Esophagus muscularis mucosa (tissue), 4 donors: ENCODE measurements at places on chromosomes 7 and 10.
A peak's percentile ranks its signal among the peaks of the same experiment; 100 is the strongest.

GRCh38 chr7:155647302-155647701, 2.8 kb downstream of the RBM33 start:
- no peaks in the 10 kb centered on the region for H3K27me3 ChIP-seq
- peaks cover 5% of the 10 kb centered on the region for H3K36me3 ChIP-seq
- no peak for DNase-seq
- H3K27ac ChIP-seq: no peak overlapping the region
- H3K4me3 ChIP-seq: no peak overlapping the region
- H3K4me1 ChIP-seq: peaks cover 33% of the 10 kb centered on the region

DNA sequence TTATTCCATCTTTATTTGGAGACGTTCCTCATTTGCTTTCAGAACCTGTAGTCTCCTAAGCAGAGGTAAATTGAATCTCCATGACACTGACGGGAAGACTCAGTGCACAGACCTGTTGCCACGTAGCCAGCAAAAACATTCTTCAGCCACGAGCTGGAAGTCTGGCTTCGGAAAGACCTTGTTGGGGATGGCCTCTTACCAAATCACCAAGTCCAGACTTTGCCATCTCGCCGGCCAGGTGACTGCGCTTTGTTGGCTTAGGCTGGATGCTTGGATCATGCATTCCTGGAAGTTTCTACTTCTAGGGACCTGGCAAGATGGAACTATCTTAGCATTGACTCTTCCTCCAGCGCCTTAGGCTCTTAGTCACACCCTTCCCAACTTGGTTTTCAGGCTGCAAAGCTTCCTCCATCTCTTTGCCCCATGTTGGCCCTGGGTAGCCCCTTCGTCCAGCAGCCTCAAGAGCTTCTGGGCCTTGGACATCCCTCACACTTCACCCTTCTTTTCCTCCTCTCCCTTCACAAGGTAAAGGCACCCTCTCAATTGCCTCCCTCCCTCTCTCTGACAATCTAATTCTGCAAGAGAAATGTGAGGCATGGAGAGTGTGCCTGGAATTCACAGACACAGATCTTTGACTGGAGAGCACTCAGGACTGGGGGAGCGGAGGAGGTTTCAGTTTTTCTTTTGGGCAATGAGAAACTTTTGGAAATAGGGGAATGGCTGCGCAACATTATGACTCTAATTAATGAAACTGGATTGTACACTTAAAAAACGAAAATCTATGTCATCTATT, 451.9 kb upstream of the MKI67 start:
- H3K27me3 ChIP-seq: no peaks in the 10 kb centered on the region
- H3K4me1 ChIP-seq: no peaks in the 10 kb centered on the region
- peak; percentile 72 for DNase-seq
- no peak overlapping the region for H3K27ac ChIP-seq
- H3K4me3 ChIP-seq: no peak overlapping the region
- no peaks in the 10 kb centered on the region for H3K36me3 ChIP-seq

- peak overlapping the region; percentile 19 for H3K27ac ChIP-seq
- no peaks in the 10 kb centered on the region for H3K27me3 ChIP-seq
- DNase-seq: no peak
- no peak overlapping the region for H3K4me3 ChIP-seq
- H3K36me3 ChIP-seq: no peaks in the 10 kb centered on the region
Measured at GRCh38 chr10:98920807-98921206, 314.8 kb downstream of the HPSE2 start.

- H3K36me3 ChIP-seq: peaks cover 4% of the 10 kb centered on the region
- no peaks in the 10 kb centered on the region for H3K27me3 ChIP-seq
- H3K27ac ChIP-seq: peak overlapping the region; percentile 74
- H3K4me3 ChIP-seq: peak overlapping the region; percentile 43
Measured at GRCh38 chr10:31808258-31809218, 120.1 kb downstream of the ARHGAP12 start.

GRCh38 chr7:23449941-23450340, 20.4 kb downstream of the IGF2BP3 start:
- no peak overlapping the region for H3K27ac ChIP-seq
- no peak overlapping the region for H3K4me3 ChIP-seq
- no peaks in the 10 kb centered on the region for H3K27me3 ChIP-seq
- DNase-seq: no peak

DNA sequence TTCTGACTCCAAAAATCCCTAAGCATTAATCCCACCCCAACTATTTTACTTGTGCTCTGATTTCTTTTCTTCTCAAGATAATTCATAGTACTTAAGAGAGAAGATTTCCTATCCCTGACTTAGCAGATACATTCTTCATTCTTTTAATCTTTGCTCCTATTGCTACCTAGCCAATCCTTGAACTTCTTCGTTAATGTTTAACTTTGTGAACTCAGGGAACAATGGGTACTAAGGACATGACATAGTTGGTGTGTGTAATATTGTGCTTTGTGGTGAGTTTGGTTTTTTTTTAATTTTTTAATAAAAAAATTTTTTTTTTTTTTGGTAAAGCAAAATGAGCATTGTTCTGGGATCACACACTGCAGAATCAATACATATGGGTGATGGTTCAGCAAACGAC, 166.2 kb downstream of the CHCHD3 start:
- no peaks in the 10 kb centered on the region for H3K4me1 ChIP-seq
- DNase-seq: no peak

DNA sequence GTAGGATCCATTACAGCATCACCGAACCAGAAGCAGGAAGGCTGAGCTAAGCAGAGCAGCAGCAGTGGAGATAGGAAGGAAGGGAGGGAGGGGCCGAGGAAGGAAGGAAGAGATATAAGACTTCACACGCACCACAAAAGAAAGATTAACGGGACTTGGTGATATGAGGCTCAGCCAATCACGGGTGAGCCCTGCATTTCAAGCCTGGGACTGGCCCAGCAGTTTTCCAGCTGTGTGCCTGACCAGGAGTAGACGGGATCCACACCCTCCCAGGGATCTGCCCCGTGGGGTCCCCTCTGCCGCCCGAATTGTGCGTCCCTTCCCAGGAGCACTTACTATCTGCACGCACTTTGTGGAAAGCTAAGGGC, 16.2 kb downstream of the ATG9B start:
- H3K27me3 ChIP-seq: no peaks in the 10 kb centered on the region
- no peaks in the 10 kb centered on the region for H3K36me3 ChIP-seq
- no peak overlapping the region for H3K27ac ChIP-seq
- peak overlapping the region; percentile 27 for H3K4me3 ChIP-seq
- no peak for DNase-seq

GRCh38 chr10:117568334-117568733, 25.8 kb downstream of the EMX2 start:
- no peak for DNase-seq
- H3K4me3 ChIP-seq: no peak overlapping the region
- H3K36me3 ChIP-seq: no peaks in the 10 kb centered on the region
- H3K27ac ChIP-seq: no peak overlapping the region

DNA sequence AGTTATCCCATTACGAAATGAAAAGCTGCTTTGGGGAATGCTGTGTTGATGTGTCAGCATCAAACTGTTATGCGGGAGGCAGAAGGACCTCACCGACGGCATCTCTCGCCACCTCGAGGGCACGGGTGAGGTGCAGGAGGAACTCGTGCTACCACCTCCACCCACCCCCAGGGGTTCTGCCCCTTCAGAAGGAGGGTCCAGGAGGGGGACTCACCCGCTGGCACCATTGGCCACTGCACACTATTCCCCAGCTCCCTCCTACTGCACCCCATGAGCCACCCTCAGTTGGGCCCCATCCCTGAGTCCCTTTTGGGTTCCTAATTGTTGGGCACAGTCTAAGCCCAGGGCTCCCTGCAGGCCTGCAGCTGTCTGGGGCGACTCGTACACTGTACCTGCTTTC, 236.6 kb downstream of the PTPRN2 start:
- no peaks in the 10 kb centered on the region for H3K36me3 ChIP-seq
- DNase-seq: no peak
- no peaks in the 10 kb centered on the region for H3K4me1 ChIP-seq
- H3K4me3 ChIP-seq: no peak overlapping the region

DNA sequence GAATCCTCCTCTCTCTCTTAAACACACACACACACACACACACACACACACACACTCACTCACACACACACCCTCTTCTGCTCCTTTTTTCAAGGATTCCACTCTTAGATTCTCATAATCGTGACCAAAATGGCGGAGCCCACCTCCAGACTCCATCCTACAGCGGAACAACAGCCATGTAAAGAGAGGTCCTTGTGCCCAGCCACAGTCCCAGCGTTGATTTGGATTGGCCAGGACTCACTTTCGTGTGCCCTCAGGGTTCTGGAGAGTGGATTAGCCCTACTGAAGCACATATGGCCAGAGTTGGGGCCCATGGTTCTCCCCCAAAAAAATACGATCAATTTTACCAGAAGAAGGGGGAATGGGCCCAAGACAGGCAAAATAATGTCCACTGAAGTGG, 90.2 kb upstream of the SMNDC1 start:
- no peaks in the 10 kb centered on the region for H3K36me3 ChIP-seq
- no peak for DNase-seq
- H3K27ac ChIP-seq: no peak overlapping the region
- H3K4me3 ChIP-seq: no peak overlapping the region
- H3K4me1 ChIP-seq: peaks cover 14% of the 10 kb centered on the region

- H3K4me3 ChIP-seq: no peak overlapping the region
- H3K27me3 ChIP-seq: no peaks in the 10 kb centered on the region
Measured at GRCh38 chr7:123538189-123538714, 3.9 kb upstream of the IQUB start.

- no peaks in the 10 kb centered on the region for H3K27me3 ChIP-seq
- no peaks in the 10 kb centered on the region for H3K4me1 ChIP-seq
- H3K36me3 ChIP-seq: no peaks in the 10 kb centered on the region
- no peak overlapping the region for H3K27ac ChIP-seq
- DNase-seq: no peak
Measured at GRCh38 chr7:12826079-12826478, 138.6 kb downstream of the ARL4A start.

GRCh38 chr7:40990841-40991240, 712.0 kb downstream of the INHBA start:
- no peak overlapping the region for H3K27ac ChIP-seq
- no peaks in the 10 kb centered on the region for H3K27me3 ChIP-seq
- H3K36me3 ChIP-seq: no peaks in the 10 kb centered on the region
- H3K4me3 ChIP-seq: no peak overlapping the region

- peak overlapping the region; percentile 13 for H3K4me3 ChIP-seq
- no peaks in the 10 kb centered on the region for H3K36me3 ChIP-seq
- H3K27me3 ChIP-seq: peaks cover 3% of the 10 kb centered on the region
Measured at GRCh38 chr7:122316467-122317388, 12.2 kb upstream of the FEZF1 start.

- no peak overlapping the region for H3K27ac ChIP-seq
- DNase-seq: no peak
- H3K36me3 ChIP-seq: no peaks in the 10 kb centered on the region
- H3K4me3 ChIP-seq: no peak overlapping the region
- H3K4me1 ChIP-seq: peaks cover 8% of the 10 kb centered on the region
Measured at GRCh38 chr7:30563326-30563942, 31.2 kb upstream of the GARS1 start.

DNA sequence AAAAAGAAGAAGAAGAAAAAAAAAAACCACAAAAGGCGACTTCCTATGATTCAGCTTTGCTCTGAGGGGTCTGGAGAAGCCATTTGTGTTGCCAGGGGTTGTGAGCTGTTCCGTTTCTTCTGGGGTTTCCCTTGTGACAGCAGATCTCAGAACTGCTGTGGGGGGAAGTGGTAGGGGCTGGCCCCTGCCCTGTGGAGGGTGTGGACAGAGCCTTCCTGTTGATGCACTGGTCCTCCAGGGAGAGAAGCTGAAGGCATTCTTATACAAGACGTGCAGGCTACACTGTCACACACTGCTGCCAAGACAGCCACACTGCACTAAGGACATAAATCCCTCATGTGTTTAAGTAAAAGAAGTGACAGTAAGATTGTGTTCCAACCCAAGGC, 17.3 kb upstream of the CSGALNACT2 start:
- no peaks in the 10 kb centered on the region for H3K36me3 ChIP-seq
- H3K4me1 ChIP-seq: no peaks in the 10 kb centered on the region

- H3K4me3 ChIP-seq: no peak overlapping the region
- no peaks in the 10 kb centered on the region for H3K36me3 ChIP-seq
- no peak overlapping the region for H3K27ac ChIP-seq
- no peak for DNase-seq
Measured at GRCh38 chr7:37671876-37672275, 11.7 kb upstream of the GPR141 start.

DNA sequence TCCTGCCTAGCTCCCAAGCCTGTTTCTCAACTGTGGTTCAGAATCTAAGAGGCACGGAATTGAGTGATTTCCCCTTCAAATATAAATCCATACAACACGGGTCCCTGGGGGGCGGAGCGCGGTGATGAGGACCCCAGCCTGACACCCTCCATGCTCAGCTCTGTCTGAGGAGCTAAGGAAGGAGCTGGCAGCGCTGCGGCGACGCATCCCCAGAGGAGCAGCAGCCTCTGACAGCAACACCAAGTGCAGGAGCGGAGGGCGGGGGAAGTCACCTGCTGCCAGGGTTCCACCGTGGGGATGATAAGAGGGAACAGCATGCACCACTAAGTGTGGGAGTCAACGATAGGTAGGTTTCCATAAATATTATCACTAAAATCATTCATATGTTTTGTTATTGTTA, 72.6 kb upstream of the VWC2 start:
- H3K36me3 ChIP-seq: no peaks in the 10 kb centered on the region
- no peaks in the 10 kb centered on the region for H3K4me1 ChIP-seq
- DNase-seq: no peak
- H3K27ac ChIP-seq: no peak overlapping the region
- H3K27me3 ChIP-seq: no peaks in the 10 kb centered on the region

GRCh38 chr10:61971003-61971325, 69.5 kb downstream of the ARID5B start:
- no peaks in the 10 kb centered on the region for H3K36me3 ChIP-seq
- H3K4me3 ChIP-seq: no peak overlapping the region
- H3K27ac ChIP-seq: peak overlapping the region; percentile 6
- peaks cover 61% of the 10 kb centered on the region for H3K4me1 ChIP-seq

- H3K4me3 ChIP-seq: no peak overlapping the region
- H3K4me1 ChIP-seq: peaks cover 3% of the 10 kb centered on the region
- no peaks in the 10 kb centered on the region for H3K36me3 ChIP-seq
Measured at GRCh38 chr10:32379950-32380551, 33.1 kb upstream of the EPC1 start.

- H3K36me3 ChIP-seq: no peaks in the 10 kb centered on the region
- no peak overlapping the region for H3K27ac ChIP-seq
- no peaks in the 10 kb centered on the region for H3K27me3 ChIP-seq
- DNase-seq: no peak
Measured at GRCh38 chr10:12534824-12535223, 185.5 kb downstream of the CAMK1D start.

GRCh38 chr10:20075713-20076112, 259.5 kb downstream of the PLXDC2 start:
- no peaks in the 10 kb centered on the region for H3K4me1 ChIP-seq
- H3K27me3 ChIP-seq: no peaks in the 10 kb centered on the region

DNA sequence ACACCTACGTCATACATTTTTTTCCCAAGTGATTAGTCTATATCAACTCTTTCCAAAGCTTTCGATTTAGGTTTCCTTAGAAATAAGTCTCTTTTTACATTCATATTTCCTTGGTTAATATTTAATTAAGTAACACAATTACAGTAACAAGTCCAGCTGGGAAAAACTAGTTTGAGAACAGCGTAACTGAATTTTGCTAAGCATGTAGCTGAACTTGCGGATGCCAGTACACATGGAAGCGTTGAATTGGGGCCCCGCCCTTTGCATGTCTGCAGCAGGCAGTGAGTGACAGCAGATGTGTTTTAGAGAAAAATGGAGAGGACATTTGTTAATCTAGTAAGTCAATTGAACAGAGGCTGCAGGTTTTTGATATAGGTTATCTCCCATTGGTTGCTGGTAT, 72.5 kb downstream of the TAF3 start:
- H3K36me3 ChIP-seq: no peaks in the 10 kb centered on the region
- no peak overlapping the region for H3K4me3 ChIP-seq
- no peak for DNase-seq
- H3K27me3 ChIP-seq: no peaks in the 10 kb centered on the region
- no peak overlapping the region for H3K27ac ChIP-seq

GRCh38 chr10:62079885-62080559, 178.5 kb downstream of the ARID5B start:
- DNase-seq: no peak
- H3K27me3 ChIP-seq: no peaks in the 10 kb centered on the region
- H3K27ac ChIP-seq: peak overlapping the region; percentile 83
- no peak overlapping the region for H3K4me3 ChIP-seq
- H3K36me3 ChIP-seq: peaks cover 2% of the 10 kb centered on the region
